ENCODE measurements at places on chromosomes 4 and X. TPM values are rescaled to one million over a fixed set of nuclear protein-coding genes. Genes with fewer than 3 reads are reported as not detected.

GRCh38 chrX:13418126-13419097 lies 98.6 kb upstream of the ATXN3L start:
- DNase-seq, result no peak

GRCh38 chr4:76723373-76723772 lies 174.6 kb downstream of the SOWAHB start:
- DNase-seq, result no peak

DNA sequence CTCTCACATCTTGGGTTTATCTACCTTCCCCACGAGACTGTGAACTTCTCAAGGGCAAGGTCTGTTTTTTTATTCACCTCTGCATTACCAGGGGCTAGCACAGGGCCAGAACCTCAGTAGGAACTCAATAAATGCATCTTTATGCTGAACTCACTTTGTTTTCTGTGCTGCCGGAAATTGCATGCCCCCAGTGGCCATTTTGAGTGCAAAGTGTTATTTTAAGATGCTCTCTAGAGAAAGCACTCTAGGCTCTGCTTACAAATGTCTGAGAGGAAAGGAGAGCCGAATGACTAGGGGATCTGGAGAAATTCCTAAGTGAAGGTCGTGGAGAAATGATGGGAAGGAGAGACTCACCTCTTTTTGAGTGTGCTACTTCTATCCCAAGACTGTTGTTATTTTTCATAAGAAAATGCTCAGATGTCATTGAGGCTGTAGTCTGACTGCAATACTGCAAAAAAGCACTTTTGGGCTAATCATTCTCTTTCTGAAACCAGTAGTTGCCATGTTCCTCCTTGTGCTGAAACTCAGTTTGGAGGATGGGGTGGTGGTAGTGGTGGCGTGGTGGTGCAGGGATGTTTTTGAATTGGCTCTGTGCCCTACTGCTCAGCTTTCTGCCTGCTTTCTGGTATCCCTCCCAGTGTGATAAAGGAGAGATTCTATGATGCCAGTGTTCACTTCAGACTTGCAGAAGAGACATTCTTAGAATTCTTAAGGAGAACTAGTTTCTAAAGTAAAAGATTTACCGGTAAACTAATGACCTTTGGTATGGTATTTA lies 41.3 kb downstream of the DOCK11 start:
- no peak for DNase-seq

DNA sequence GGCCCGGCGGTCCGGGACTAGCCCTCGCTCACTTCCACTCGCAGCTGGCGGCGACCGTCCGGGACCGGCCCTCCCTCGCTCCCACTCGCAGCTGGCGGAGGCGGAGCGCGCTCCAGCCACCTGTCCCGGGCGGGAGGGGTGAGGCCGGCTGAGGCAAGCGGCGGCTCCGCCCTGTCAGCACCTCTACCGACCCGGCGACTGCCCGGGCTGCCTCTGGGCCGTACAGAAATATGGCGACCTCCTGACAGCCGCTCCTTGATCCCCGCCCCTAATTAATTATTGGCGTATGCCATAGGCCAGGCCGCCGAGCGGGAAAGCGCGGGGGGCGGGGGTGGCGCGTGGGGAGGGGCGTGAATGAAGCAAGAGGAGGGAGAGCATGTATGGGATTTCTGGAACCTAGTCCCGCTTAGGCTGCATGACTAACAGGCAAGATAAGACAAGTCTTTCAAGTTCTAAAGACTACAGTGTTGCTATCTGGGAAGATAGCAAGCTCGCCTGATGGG lies at the start of gene MORC4:
Gene MORC4 (minus strand): TSS at position 200 of the 503 bp plus-strand sequence. CDS start 243 bp downstream, outside the sequence.
- DNase-seq, result peak; percentile 17

DNA sequence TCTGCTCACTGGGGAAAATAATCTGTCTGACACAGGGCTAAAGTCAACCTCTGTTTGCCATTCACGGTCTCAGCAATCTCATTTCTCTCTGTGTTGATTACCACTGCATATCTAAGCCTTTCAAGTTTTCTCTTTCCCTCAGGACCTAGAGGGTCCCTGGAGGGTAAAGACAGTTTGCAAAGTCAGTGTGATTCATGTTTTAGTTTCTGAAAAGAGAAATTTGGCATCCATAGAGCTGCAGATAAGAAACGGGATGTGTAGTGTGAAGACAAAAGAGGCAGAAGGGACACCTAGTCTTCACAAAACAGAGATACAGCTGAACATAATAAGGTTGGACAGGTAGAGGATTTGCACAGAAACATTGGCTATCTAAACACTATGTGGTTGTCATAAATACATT lies 34.5 kb upstream of the KDR start:
- no peak for DNase-seq

GRCh38 chr4:185235843-185236503 lies 26.6 kb downstream of the SNX25 start:
- DNase-seq, result no peak

GRCh38 chrX:39676434-39676833 lies 421.3 kb downstream of the BCOR start:
- DNase-seq, result no peak

DNA sequence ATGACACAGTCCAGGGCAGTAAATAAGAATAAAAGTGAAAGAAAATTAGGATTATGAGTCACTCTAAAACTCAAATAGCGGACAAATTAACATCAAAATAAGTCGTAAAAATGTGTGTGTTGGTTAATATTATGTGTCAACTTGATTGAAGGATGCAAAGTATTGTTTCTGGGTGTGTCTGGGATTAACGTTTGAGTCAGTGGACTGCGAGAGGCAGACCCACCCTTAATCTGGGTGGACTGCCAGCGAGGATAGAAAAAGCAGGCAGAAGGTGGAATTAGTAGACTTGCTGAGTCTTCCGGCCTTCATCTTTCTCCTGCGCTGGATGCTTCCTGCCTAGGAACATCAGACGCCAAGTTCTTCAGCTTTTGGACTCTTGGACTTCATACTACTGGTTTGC lies 324.3 kb upstream of the PCDH10 start:
- no peak for DNase-seq

DNA sequence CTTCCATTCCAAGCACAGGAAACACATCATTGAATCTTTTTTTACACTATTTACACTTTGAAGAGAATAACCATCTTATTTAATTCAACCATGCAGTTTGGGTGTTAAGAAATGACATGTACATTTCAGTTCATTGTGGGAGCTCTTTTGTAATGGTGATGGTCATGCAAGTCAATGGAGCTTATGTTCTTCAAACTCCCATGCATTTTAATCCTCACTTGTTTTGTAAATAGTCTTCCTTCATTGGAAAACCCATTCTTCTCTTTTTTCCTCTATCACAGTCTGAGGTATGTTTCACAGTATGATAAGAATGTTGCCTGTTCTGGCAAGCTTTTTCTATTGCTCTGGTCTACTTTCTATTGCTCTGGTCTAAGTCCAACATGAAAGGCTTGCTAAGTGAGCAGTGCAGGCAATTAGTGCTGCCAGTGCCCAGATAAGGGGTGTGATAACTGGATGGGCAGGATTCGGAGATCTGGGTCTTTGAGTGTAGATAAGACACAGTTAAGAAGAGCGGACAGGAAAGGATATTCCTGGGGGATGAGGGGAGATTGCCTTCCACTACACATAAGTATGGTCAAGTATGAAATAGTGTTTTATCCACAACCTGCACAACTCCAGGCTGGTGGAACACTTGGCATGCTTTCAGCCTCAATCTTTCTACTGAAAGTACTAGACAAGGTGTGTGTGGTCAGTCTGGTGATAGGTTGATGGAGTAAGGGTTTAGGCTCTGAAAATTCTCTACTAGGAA lies 17.1 kb downstream of the AFP start:
- DNase-seq, result no peak

DNA sequence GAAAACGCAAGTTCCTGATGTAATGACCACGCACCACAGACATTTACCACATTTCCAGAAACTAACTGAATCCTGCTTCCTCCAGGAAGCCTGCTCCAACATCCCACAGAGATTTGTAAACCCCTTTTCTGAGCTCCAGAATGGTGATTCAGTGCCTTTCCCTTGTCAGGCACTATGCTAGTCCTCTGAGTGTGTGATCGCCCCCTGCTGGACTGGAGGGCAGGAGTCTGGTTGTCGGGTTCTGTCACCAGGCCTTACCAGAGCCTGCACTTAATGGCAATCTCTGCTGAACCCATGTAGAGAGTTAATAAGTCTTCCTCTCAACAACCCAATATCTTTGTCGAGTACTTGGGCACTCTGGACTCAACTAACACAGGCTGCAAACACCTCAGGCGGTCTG lies 14.5 kb upstream of the KDM5C start:
- no peak for DNase-seq

- DNase-seq, result no peak
Observed at GRCh38 chrX:40908857-40909475, 173.6 kb upstream of the MED14 start.

DNA sequence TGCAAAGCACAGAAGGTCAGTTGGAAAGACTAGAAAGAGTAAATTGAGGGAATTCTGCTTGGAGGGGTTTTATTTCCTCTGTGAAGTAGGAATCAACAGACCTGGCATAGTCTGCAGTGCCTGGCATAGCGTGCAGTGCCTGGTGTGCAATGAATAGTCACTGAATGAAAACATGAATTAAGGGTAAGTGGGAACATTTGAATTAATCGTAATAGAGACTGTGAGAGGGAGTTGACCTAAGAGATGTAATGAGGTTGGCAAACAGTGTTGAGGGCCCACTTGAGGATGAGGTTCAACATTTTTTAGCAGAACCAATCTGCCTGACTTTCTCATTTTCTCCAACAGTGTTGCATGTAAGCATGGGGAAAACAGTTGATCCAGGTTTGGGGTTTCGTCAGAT lies 377.2 kb upstream of the FTHL17 start:
- DNase-seq, result no peak

- no peak for DNase-seq
Observed at GRCh38 chr4:180203349-180203748, 2039.9 kb upstream of the TENM3 start.

GRCh38 chrX:136417806-136418205 lies 69.9 kb upstream of the BRS3 start:
- no peak for DNase-seq

- DNase-seq, result no peak
Observed at GRCh38 chr4:47741200-47741599, 96.7 kb downstream of the CORIN start.

- DNase-seq, result no peak
Observed at GRCh38 chr4:2332976-2333319, 71.0 kb upstream of the MXD4 start.

DNA sequence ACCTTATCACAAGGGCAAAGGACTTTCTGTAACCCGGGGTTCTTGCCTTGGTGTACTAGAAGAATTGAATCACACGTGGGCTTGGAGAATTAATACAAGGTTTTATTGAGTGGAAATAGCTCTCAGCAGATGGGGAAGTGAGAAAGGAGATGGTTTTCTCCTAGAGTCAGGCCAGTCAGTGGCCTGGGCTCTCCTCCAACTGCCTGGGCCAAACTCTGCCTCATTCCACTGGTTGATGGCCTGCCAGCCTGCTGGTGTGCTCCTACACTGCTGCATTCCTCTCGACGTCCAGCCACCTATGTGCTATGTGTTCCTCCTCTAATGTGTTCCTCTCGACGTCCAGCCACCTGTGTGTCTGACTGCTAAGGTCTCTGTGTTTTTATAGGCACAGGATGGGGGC lies 35.3 kb upstream of the SPIN2A start:
- DNase-seq, result no peak

- no peak for DNase-seq
Observed at GRCh38 chrX:120753413-120754251, 122.0 kb downstream of the CT47B1 start.

GRCh38 chrX:120452131-120452530 lies 17.0 kb downstream of the LAMP2 start:
- no peak for DNase-seq

DNA sequence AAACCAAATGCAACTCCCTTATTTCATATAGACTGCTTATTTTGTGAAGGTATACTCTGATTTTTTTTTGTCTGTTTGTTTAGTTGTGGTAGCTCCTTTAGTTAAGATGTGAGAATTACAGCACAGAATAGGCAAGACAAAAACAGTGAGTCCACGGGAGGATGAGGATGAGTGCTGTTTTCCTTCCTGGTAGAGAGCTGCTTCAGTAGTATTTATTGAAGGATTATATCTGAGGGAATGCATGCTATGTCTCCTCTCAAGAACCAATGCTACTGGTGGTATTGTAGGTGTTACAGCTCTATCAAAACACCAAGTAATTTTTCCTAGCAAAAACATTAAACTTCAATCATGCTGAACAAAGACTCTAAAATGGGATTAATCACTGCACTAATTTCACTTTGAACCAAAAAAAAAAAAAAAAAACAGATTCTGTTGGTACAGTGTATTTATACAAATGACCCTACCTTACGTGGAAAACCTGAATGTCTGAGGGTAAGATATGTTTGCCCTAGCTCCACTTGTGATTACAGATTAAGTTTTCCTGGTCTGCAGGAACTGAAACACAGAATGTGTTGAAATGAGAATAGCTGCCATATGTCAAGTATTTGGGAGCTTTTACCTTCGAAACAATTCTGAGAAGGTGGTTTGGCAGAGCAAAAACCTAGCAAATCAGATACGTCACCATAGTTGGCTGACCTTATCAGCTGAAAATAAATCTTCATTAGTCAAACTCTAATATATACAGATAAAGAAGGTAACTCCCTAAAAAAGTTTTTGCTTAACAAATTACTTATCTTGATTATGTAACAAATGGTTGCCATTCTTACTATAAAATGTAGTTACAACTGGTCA lies 40.3 kb downstream of the PPP3CA start:
- DNase-seq, result no peak

DCAF12L1 gene
- polyA plus RNA-seq, result 1.9 TPM

DHX15 gene
- polyA plus RNA-seq, result 113 TPM

MAGEA10 gene
- not detected for polyA plus RNA-seq

EMCN gene
- 28.4 TPM for polyA plus RNA-seq

DIPK2B gene
- 24.2 TPM for polyA plus RNA-seq

USP26 gene
- not detected for polyA plus RNA-seq

KLHL4 gene
- 11.6 TPM for polyA plus RNA-seq

Measured in forelimb muscle (tissue), 1 donor.